ENCODE measurements at places on chromosomes 4 and X.

DNA sequence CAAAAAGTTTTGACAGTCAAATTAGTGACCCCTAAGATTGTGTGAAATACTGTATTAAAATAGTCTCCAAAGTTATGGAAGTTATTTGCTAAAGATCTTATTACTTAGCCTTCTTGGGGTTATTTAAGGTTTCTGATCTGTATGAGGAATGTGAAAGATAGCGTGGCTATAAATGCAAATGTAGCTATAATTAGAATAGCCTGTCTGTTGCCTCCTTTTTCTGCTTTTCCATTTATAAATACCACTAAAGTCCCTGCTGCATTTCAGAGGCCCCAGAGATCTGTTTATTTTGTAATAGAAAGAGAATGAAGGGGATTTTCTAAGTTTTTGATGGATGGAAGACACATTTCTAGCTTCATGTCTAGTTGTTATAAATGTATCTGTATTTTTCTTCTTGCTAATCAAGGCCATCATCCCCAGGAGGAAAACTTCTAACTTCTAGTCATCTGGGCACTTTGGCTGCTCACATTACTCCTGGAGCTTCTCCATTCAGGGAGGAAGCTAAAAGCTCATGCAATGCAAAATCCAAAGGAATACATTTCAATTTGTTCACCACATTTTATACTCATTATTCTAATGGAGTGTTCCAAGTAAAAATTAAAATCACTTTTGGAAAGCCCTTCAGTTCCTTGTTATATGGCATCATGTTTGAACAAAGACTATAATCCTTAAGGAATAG lies 73.9 kb downstream of the INTS12 start:
- DNase-seq: no peak

DNA sequence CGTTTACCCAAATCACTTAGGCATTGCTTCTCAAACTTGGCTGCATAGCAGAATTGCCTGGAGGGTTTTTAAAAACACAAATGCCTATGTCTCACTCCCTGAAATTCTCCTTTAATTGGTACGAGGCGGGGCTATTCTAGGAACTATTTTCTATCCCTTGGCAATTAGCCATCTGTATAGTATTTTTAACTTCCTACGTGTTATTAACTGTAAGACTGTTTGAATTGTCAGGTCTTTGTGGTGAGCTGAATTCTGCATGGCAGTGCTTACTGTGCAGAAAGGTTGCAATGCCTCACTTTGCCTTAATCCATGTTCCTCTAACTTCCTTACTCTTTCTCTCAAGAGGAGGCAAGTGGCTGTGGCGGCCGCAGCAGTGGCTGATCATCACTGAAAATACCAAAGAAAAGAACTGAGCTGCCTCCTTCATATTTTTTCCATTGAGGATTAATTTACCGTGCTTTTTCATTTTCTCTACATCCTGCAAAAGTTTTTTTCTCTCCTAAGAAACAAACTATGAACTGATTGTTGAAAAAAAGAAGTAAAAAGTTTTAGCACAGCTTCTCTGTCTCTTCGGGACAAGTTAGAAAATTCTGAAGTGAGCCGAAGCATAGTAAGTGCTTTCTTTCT lies at the start of gene SHROOM3:
TSS of gene SHROOM3 (plus strand) at position 329 of the 627 bp plus-strand sequence. CDS start 824 bp downstream, outside the sequence.
- no peak for DNase-seq

DNA sequence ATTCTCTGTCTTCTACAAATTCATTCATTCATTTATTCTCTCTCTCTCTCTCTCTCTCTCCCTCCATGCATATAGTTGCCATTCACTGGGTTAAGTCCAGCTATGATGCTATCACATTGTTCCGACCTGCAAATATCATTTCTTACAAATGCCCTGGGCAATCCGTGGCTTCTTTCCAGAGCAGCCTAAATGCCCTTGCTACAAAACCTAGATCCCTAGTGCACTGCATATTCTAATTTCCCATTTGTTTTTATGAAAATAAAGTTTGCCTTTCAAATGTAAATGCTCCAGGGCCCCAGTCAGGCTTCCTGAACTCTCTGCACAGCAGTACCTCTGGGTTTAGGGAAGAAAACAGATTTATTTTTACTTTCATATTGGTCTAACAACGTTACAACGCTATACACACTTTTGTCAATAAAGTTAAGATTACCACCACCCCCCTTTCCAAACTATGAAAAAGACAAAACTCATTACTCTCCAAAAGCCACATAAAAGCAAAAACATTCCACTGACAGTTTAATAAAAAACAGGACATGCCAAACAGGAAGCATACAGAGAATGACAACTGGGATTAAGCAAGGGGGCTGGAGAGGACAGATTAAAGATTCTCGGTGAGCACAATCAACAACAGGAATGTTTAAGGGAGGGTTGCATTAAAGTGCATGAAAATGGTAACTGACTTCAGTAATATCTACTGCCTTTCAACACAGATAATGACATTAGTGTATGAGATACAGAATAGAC lies 104.3 kb downstream of the USP46 start:
- DNase-seq: no peak

- DNase-seq: no peak
These were observed 1406.5 kb downstream of the STIM2 start for GRCh38 chr4:28267166-28267565.

- DNase-seq: no peak
These were observed 2.3 kb downstream of the PRRG3 start for GRCh38 chrX:151697522-151697921.

Data from stimulated activated CD8-positive, alpha-beta memory T cell treated with anti-CD3 and anti-CD28 coated beads, Interleukin-15, amount 100 ng/mL, for 24 hours (primary cell).